Esophagus squamous epithelium (tissue), 5 donors: ENCODE measurements at places on chromosomes 11 and 22. TPM values are rescaled to one million over a fixed set of nuclear protein-coding genes. Genes with fewer than 3 reads are reported as not detected.

DNA sequence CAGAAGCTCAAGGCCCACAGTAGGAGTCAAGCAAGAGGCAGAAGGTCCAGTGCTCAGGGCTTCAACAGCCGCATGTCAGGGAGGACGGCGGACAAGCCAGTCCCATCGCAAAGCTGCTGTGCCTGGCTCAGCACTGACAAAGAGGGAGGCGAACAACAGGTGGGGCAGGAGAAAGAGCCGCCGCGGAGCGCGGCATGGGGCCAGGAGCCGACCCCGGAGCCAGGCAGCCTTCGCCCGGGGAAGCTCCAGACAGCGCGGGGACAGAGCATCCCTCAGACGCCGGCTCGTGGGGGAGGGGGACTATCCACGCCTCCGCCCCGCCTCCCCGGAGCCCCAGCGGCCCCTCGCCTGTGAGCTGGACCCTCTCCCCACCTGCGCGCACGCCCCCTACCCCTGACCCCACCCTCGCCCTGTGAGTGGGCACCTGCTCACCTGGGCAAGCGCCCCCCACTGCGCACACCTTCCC is 369 bp downstream of the DHCR7 start:
- peak overlapping the region; percentile 92 for H3K4me3 ChIP-seq
- no peak for DNase-seq

DNA sequence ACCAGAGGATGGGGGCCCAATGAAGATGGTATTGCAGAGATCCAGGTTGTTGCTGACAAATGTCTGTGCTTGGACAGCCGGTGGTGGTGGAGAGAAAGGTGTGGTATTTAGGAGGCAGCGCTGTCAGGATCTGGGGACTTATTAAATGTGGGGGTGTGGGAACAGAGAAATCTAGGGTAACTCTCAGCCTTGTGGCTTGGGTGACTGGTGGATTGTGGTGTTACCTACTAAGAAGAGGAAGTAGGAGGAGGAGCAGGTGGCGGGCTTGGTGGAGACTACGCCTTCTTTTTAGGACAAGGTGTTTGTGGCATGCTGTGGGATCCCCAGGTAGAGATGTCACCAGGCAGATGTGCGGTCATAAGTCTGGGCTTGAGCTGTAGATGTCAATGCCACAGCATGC is 144.0 kb downstream of the GRIK4 start:
- no peaks in the 10 kb centered on the region for H3K36me3 ChIP-seq
- no peak overlapping the region for H3K4me3 ChIP-seq
- H3K27ac ChIP-seq, result no peak overlapping the region
- H3K27me3 ChIP-seq, result no peaks in the 10 kb centered on the region

LIF gene
- total RNA-seq, result 0.76 TPM

DNA sequence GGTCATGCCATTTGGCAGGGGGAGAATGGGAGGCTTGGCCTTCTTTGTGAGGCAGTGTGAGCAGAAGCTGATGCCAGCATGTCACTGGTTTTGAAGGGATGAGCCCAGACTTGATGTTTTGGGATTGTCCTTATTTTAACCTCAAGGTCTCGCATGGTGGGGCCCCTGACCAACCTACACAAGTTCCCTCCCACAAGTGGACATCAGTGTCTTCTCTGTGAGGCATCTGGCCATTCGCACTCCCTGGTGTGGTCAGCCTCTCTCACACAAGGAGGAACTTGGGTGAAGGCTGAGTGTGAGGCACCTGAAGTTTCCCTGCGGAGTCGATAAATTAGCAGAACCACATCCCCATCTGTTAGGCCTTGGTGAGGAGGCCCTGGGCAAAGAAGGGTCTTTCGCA is 59.8 kb downstream of the TIMP3 start:
- H3K27ac ChIP-seq, result no peak overlapping the region
- no peak for DNase-seq
- H3K4me3 ChIP-seq, result no peak overlapping the region
- peaks cover 5% of the 10 kb centered on the region for H3K36me3 ChIP-seq
- H3K27me3 ChIP-seq, result no peaks in the 10 kb centered on the region
- H3K4me1 ChIP-seq, result no peaks in the 10 kb centered on the region

DNA sequence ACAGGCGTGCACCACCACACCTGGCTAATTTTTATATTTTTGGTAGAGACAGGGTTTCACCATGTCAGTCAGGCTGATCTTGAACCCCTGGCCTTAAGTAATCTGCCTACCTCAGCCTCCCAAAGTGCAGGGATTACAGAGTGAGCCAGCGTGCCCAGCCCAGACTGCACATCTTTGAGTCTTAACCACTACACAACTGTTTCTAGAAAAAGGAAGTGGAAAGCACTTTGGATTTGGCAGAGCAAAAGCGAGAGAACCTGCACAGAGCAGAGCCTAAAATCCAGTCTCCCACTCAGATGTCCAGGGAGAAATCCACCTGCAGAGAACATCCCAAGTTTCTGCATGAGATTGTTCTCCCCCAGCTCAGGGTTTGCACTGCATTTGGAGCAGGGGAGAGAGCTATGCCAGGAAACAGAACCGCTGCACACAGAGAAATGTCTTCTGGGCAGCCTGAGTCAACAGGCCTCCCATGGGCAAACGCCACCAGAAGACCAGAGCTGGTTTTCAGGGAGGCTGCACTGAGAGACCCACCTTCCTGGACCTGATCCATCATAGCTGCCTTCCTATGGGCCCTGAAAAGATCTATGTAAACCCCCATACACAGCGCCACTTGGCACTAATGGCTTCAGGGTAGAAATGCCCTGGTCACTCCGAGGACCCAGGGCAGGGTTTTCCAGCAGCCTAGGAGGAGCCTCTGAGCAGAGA is 54.0 kb downstream of the RPUSD4 start:
- H3K27ac ChIP-seq, result no peak overlapping the region
- no peak overlapping the region for H3K4me3 ChIP-seq
- peaks cover 12% of the 10 kb centered on the region for H3K4me1 ChIP-seq

- H3K4me3 ChIP-seq, result no peak overlapping the region
- DNase-seq, result no peak
- no peaks in the 10 kb centered on the region for H3K27me3 ChIP-seq
- H3K36me3 ChIP-seq, result no peaks in the 10 kb centered on the region
- no peak overlapping the region for H3K27ac ChIP-seq
Measured at GRCh38 chr11:112555491-112556364, 295.1 kb upstream of the PLET1 start.

PLAAT4 gene
- 32.6 TPM for total RNA-seq

DNA sequence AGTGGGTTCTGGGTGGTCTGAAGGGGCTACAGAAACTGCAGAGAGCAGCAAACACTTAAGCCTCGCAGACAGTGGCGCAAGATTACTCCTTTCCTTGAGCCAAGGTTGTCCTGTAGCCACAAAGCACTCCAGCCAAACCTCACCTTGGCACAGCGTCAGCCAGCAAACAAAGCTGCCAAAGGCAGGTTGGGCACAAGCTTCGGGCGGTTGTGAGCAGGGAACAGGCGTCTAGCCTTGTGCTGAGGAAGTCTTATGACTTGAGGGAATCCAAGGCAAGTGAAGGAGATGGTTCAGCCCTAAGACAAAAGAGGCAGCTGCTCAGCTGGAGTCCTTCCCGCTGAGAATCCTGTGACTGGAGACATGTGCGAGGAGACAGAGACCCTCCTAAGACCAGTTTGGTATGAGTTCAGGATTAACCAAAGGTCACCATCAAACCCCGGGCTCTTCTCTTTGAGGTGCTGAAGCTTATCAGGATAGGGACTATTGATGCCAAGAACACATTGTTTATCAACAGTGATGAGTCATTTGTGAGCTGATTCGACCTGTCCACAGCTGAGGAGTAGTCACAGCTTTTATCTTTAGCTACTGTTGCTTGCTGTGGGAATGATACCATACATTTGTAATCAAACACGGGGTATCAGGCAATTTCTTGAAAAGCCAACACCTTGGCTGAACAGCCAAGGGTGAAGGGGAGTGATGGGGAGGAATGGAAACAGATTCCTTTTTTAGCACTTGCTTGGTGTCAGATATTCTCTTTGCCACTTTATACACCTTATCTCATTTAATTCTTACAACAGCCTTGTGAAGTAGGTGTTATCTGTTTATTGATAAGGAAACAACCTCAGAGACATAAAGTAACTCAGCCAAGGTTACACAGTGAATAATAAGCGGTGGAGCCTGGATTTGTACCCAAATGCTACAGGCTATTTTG is 4.6 kb downstream of the ADM start:
- no peak overlapping the region for H3K4me3 ChIP-seq
- no peaks in the 10 kb centered on the region for H3K36me3 ChIP-seq
- no peaks in the 10 kb centered on the region for H3K27me3 ChIP-seq
- H3K27ac ChIP-seq, result peak overlapping the region; percentile 91

- no peaks in the 10 kb centered on the region for H3K27me3 ChIP-seq
- no peak overlapping the region for H3K4me3 ChIP-seq
- no peak for DNase-seq
- H3K4me1 ChIP-seq, result peaks cover 85% of the 10 kb centered on the region
- H3K36me3 ChIP-seq, result no peaks in the 10 kb centered on the region
- H3K27ac ChIP-seq, result peak overlapping the region; percentile 90
Measured at GRCh38 chr11:75347781-75348566, 3.5 kb downstream of the ARRB1 start.

DNA sequence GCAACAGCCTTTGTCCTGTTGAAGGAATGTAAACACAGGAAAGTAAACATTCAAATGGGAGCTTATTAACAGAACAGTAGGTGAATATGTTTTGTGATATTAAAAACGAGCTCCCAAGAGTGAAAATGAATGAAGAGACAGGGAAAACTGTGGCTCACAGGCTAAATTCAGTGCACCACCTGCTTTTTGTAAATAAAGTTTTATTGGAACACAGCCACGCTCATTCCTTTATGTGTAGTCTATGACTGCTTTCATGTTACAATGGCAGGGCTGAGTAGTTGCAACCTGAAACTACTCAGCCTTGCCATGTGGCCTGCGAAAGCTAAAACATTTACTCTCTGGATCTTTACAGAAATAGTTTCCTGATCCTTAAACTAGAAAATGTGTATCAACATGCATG is 136.9 kb downstream of the MYO18B start:
- no peaks in the 10 kb centered on the region for H3K36me3 ChIP-seq
- H3K4me3 ChIP-seq, result no peak overlapping the region
- H3K27me3 ChIP-seq, result peaks cover 36% of the 10 kb centered on the region
- H3K27ac ChIP-seq, result no peak overlapping the region
- no peak for DNase-seq

DNA sequence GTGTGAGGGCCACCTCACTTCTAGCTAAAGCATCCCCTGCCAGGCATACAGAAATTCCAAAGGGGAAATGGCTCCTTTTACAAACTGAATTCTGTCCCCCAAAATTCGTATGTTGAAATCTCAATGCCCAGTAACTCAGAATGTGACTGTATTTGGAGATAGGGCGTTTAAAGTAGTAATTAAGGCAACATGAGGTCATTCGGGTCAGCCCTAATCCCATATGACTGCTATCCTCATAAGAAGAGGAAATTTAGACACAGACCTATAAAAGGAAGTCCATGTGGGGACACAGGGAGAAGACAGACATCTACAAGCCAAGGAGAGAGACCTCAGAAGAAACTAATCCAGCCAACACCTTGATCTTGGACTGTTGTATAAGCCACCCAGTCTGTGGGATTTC is 119.1 kb downstream of the CHST1 start:
- no peak overlapping the region for H3K4me3 ChIP-seq
- no peaks in the 10 kb centered on the region for H3K27me3 ChIP-seq
- no peak for DNase-seq
- no peaks in the 10 kb centered on the region for H3K36me3 ChIP-seq
- H3K27ac ChIP-seq, result no peak overlapping the region

GRCh38 chr11:63621071-63621470 is 6.8 kb upstream of the PLAAT3 start:
- H3K36me3 ChIP-seq, result no peaks in the 10 kb centered on the region
- H3K4me1 ChIP-seq, result no peaks in the 10 kb centered on the region
- no peaks in the 10 kb centered on the region for H3K27me3 ChIP-seq
- H3K4me3 ChIP-seq, result no peak overlapping the region
- no peak overlapping the region for H3K27ac ChIP-seq

SEC14L2 gene
- 16.6 TPM for total RNA-seq

- no peak overlapping the region for H3K4me3 ChIP-seq
- no peaks in the 10 kb centered on the region for H3K27me3 ChIP-seq
- H3K27ac ChIP-seq, result no peak overlapping the region
- no peaks in the 10 kb centered on the region for H3K4me1 ChIP-seq
- H3K36me3 ChIP-seq, result no peaks in the 10 kb centered on the region
- no peak for DNase-seq
Measured at GRCh38 chr11:116376054-116376453, 396.7 kb downstream of the BUD13 start.

LRRC74B gene
- total RNA-seq, result not detected

- H3K27ac ChIP-seq, result no peak overlapping the region
- H3K27me3 ChIP-seq, result no peaks in the 10 kb centered on the region
- H3K4me3 ChIP-seq, result no peak overlapping the region
- H3K4me1 ChIP-seq, result no peaks in the 10 kb centered on the region
Measured at GRCh38 chr22:40377931-40378330, 7.5 kb downstream of the SGSM3 start.

- DNase-seq, result no peak
- no peaks in the 10 kb centered on the region for H3K36me3 ChIP-seq
- H3K4me3 ChIP-seq, result no peak overlapping the region
- peaks cover 17% of the 10 kb centered on the region for H3K4me1 ChIP-seq
- H3K27me3 ChIP-seq, result peaks cover 36% of the 10 kb centered on the region
Measured at GRCh38 chr11:67024410-67024809, 1.5 kb downstream of the SYT12 start.

ZBTB3 gene
- total RNA-seq, result 7.4 TPM

DNA sequence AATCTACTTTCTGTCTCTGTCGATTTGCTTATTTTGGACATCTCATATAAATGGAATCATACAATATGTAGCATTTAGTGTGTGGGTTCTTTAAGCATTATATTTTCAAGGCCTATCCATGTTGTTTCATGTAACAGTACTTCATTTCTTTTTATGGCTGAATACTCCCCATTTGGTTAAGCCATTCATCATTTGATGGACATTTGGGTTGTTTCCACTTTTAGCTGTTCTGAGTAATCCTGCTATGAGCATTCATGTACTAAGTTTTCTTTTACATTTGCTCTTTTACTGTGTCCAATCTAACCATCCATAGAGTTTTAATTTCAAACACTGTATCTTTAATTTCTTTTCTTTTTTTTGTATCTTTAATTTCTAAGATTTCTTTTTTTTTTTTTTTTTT is 55.6 kb upstream of the SPTBN2 start:
- H3K4me1 ChIP-seq, result no peaks in the 10 kb centered on the region
- no peak overlapping the region for H3K4me3 ChIP-seq
- DNase-seq, result no peak
- no peaks in the 10 kb centered on the region for H3K36me3 ChIP-seq

MPPED2 gene
- total RNA-seq, result 0.79 TPM

GRCh38 chr11:31768749-31769640 is 42.1 kb downstream of the PAX6 start:
- H3K27ac ChIP-seq, result no peak overlapping the region
- H3K36me3 ChIP-seq, result no peaks in the 10 kb centered on the region
- DNase-seq, result no peak
- no peaks in the 10 kb centered on the region for H3K27me3 ChIP-seq
- no peak overlapping the region for H3K4me3 ChIP-seq
